Immature natural killer cell (primary cell): ENCODE measurements at places on chromosomes 2 and 18. TPM values are rescaled to one million over a fixed set of nuclear protein-coding genes. Genes with fewer than 3 reads are reported as not detected.

DNA sequence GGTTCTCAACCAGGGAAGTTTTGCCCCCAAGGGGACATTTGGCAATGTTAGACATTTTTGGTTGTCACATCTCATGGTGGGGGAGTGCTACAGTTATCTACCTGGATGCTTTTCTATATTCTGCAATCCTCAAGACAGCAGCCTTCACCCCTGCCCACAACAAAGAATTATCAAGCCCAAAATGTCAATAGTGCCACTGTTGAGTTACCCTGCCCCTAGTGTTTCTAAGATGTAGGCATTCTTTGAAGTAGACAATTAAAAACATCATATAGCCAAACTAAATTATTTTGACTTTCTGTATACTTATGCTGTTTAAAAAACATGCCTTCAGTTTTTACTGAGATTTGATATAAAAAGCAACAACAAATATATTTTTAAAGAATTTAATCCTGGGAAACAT lies 48.0 kb downstream of the ABI2 start:
- DNase-seq: no peak

GRCh38 chr2:127932199-127932876 lies 46.6 kb upstream of the AMMECR1L start:
- DNase-seq: no peak

GRCh38 chr2:224031358-224031970 lies 7.6 kb downstream of the SERPINE2 start:
- no peak for DNase-seq

DNA sequence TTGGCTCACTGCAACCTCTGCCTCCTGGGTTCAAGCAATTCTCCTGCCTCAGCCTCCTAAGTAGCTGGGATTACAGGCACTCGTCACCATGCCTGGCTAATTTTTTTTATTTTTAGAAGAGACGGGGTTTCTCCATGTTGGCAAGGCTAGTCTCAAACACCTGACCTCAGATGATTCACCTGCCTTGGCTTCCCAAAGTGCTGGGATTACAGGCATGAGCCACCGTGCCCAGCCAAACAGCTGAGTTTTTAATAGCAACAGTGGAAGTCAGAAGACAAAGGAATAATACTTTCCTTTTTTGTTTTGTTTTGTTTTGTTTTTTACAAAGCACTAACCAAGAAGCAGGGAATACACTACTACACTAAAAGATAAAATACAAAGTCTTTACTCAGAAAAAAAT lies 16.9 kb downstream of the GPR75 start:
- no peak for DNase-seq

- no peak for DNase-seq
Measured at GRCh38 chr18:9849407-9850283, 36.1 kb upstream of the TXNDC2 start.

DNA sequence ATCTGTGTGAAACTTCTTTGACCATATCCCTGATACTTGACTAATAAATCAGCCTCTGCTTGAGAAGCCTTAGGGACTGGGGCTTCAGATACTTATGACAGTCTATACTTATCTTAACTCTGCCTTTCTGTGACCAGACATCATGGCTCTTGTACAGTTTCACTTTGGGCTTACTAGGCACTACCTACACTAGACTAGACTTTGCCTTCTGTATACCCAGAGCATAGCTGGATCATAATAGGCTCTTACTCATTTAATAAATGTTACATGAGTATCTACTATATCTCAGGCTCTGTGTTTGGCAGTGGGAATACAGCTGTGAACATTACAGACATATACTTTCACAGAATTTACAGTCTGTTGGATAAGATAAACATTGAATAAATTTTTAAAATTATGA lies 9.0 kb downstream of the UGP2 start:
- no peak for DNase-seq

DNA sequence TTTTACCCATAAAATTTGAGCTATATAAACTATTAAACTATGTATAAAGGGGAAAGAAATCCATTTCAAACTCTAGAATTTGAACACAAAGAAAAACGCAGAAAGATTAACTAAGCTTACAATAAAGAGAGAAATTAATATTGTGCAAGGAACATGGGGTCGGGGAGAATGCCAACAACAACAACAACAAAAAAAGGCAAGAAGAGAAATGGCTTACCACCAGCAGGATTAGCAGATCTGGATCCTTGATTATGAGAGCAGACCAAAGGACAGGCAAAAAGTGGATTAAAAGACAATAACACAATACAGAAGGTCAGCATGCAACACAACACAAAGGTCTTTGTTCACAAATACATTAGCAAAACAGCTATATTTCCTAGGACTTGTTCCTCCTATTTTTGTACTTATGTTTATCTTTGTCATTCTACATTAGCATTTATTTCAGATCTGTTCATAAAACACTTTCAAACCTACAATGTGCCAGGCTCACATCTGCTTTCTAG lies 103.4 kb upstream of the RNU4ATAC start:
- no peak for DNase-seq

GRCh38 chr2:94993176-94994062 lies 32.1 kb upstream of the MAL start:
- DNase-seq: no peak

DNA sequence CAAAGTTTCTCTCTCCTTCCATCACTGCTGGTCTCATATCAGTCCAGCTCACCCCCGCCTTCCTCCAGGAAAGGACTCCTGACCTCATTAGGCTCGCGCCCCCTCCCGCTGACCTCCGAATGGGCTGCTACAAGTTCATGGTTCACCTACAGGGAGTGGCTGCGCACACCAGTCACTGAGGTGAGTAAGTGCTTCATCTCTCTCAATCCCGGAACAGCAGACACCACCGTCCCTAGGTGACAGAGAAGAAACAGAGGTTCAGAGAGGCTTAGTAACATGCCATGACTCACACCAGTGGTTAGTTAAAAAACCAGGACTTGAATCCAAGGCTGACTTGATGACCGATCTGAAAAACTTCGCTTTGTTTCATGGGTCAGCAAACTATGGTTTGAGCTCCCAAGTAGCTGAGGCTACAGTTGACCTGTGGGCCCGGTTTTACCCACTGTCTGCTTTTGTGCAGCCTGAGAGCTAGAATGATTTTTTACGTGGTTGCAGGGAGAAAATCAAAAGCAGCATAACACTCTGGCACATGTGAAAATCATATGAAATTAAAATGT lies 42.0 kb downstream of the ZFP36L2 start:
- no peak for DNase-seq

- no peak for DNase-seq
Measured at GRCh38 chr2:179817181-179817841, 44.1 kb downstream of the ZNF385B start.

GRCh38 chr2:221448057-221448843 lies 123.9 kb downstream of the EPHA4 start:
- DNase-seq: no peak

DNA sequence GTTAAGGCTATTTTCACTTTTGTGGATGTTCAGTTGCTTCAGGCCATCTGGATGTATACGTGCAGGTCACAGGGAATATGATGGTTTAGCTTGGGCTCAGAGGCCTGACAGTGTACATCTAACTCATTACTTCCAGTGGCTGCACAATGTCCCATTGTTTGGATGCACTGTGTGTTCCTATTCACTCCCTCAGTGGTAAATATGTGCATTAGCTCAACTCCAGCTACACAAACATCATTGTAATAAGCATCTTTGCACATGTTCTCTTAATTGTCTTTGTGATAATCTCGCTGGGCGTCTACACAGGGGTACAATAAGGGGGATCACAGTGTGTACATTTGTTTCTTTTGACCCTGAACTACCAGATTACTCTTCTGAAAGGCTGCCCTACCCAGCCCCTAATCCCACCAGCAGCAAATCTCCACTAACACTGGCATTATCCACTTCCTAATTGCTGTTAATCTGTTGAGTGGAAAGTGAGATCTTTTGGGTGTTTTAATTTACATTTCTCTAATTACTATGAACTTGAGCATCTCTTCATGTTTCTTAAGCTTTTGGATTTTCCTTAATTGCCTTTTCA lies 56.1 kb upstream of the POLE4 start:
- no peak for DNase-seq

The SCN7A gene
- polyA plus RNA-seq: not detected

The ERFE gene
- polyA plus RNA-seq: 5.7 TPM

The LYPD6 gene
- polyA plus RNA-seq: not detected

The AKAIN1 gene
- polyA plus RNA-seq: not detected

The RAPH1 gene
- not detected for polyA plus RNA-seq

The POTEI gene
- not detected for polyA plus RNA-seq

The TUBB8B gene
- polyA plus RNA-seq: not detected
